Right cardiac atrium (tissue), 5 donors: ENCODE measurements at places on chromosomes 1 and 21.

- DNase-seq, result no peak
These were observed 51.5 kb downstream of the SLC66A1 start for GRCh38 chr1:19363536-19364152.

DNA sequence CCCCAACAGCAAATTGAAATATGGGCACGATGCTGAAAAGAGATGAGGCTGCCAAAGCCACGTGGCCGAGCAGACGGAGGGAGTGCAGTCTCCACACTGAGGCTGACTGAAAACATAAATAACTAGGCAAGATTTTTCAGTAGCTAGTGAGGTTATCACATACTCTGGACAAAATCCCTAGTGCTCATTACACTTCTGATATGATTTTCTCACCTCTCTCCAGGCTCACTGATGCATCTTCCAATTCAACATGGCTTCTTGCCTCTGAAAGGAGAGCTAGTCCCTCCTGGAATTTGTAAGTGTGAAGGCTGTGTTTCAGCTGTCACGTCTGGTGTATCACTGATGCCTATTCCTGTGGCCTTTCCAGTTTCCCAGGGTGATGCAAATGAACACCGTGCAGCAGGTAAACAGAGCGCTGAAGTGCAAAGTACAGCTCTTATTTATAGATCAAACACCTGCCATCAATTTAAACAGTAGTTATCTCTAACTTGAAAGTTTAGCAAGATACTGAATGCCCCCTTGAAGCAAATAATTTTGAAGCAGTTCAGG, 656.1 kb downstream of the KIF26B start:
- no peak for DNase-seq

- DNase-seq, result no peak
These were observed 99.2 kb upstream of the BTG3 start for GRCh38 chr21:17711896-17712295.

DNA sequence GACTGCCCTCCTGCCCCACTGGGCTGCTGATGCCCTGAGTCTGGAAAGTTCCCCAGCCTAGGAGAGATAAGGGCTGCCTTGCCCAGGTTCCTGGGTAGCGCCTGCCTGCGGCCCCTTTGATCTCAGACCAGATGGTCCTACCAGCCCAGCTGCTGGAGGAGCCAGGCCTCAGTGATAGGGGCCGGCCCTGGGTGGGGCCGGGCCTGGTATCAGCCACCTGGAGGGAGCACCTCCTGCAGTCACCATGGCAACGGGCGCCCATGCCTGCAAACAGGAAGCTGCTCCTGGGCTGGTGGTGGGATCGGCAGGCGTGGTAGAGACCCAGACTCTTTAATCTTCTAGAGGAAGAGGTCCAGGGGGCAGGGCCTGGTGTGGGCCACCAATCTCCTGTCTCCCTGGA, 119.7 kb upstream of the WNT4 start:
- no peak for DNase-seq

- no peak for DNase-seq
These were observed 31.5 kb downstream of the RPS6KC1 start for GRCh38 chr1:213082420-213083111.

GRCh38 chr21:40002978-40003377, 135.7 kb downstream of the PCP4 start:
- DNase-seq, result no peak

DNA sequence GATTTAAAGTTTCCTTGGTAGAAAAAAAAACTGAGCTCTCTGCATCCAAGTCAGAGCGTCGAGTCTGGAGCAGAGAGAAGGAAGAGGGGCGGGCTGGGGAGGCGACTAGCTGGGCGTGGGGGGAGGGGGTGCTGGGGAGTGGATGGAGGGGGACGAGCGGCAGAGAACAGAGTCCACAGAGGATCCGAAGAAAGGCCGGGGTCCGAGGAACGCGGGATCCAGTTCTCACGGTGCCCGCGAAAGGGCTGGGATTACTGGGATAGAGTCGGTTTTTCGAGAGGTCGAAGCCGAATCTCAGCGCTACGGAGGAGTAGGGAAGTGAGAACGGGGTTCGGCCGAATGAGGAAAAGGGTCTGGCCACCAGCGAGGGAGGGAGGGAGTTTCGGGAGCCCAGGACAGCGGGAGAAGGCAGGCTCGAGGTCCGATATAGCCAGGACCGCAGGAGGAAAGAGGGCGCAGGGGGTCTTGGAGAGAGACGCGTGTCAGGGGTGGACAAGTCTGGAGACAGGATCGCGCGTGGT, 665 bp downstream of the DAB1 start:
- DNase-seq, result peak; percentile 29

- DNase-seq, result no peak
These were observed 111.7 kb downstream of the NMNAT2 start for GRCh38 chr1:183306317-183307042.

DNA sequence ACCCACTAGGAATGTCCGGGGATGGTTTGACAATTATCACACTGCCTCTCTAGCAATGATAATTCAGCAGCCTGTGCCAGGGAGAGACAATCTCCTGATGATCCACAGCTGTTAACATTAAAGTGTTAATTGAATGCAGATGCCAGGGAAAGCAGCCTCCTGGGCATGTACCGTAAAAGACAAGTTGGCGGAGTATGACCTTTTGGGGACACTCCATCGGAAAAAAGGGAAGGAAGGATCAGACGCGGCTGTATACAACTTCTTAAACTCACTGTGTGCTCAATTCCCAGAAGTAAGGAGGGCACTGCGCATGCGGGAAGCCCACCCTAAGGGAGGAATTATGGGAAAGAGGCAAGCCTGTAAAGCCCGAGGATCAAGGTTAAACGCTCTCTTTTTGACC, 62.6 kb downstream of the MAP3K7CL start:
- peak; percentile 66 for DNase-seq

GRCh38 chr1:151809290-151809984, 4.2 kb upstream of the LINGO4 start:
- no peak for DNase-seq

- DNase-seq, result no peak
These were observed 149.9 kb downstream of the CHRM3 start for GRCh38 chr1:239536165-239536849.

GRCh38 chr1:19164274-19165015, 45.6 kb downstream of the UBR4 start:
- DNase-seq, result no peak

GRCh38 chr1:119974013-119974412, 77.7 kb upstream of the ADAM30 start:
- no peak for DNase-seq

DNA sequence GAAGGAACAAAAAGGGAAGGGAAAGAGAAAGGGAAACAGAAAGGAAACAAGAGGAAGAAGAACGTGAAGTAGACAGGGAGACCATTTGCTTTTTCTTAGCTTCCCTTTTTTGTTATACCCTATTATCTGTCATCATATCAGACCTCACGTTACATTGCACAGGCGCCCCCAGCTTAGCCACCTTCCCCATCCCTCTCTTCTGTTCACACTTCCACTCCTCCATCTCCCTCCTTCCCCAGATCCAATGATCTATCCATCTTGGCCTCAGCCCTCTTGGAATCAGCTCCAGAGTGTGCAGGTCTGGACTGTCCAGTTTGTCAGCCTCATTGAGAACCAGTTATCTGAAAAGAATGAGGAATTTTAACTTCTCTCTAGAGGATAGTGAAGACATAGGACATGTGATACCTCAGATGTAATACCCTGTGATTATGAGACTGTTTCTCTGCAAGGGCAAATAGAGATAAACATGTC, 101.1 kb upstream of the ERRFI1 start:
- no peak for DNase-seq

- DNase-seq, result no peak
These were observed 8.3 kb upstream of the C1orf167 start for GRCh38 chr1:11753555-11754208.

- DNase-seq, result no peak
These were observed 25.6 kb downstream of the CCDC190 start for GRCh38 chr1:162835157-162835899.

DNA sequence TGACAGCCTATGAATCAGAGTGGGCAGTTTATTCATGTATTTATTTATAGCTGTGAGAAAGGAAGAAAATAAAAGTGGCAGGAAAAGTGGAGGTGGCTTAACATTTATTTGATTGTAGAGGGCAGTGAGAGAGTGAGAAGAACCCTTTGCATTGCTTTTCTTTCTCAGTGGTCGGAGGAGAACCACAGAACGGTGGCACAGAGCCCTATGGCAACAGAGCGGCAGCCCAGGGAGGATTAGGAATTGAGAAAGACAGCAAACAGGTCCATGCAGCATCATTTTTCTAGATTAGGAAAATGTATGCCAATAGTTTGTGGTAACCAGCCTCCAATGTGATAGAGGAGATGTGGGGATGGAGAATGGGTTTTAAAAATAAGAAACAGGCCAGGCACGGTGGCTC, 53.1 kb downstream of the NMNAT2 start:
- no peak for DNase-seq

- no peak for DNase-seq
These were observed 13.8 kb downstream of the RASSF5 start for GRCh38 chr1:206521127-206521526.

- DNase-seq, result no peak
These were observed 522.9 kb downstream of the KIF26B start for GRCh38 chr1:245677461-245678240.

DNA sequence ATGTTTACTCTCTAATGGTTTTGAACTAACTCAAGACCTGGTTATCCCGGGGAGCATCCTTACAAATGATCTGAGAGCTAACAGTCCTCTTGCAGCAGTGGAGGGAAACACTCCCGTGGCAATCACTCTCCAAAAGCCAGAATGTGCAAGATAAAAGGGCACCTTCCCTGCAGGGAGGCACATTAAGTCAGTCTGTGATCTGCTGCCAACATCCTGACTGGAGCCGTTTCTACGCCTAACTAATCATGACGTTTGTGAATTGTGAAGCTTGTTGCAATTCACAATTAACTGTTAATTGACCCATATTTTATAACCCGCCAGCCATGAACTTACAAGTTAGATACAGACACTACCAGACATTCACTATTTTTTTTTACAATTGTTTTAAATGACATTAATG, 52.1 kb upstream of the LGALS8 start:
- DNase-seq, result no peak

DNA sequence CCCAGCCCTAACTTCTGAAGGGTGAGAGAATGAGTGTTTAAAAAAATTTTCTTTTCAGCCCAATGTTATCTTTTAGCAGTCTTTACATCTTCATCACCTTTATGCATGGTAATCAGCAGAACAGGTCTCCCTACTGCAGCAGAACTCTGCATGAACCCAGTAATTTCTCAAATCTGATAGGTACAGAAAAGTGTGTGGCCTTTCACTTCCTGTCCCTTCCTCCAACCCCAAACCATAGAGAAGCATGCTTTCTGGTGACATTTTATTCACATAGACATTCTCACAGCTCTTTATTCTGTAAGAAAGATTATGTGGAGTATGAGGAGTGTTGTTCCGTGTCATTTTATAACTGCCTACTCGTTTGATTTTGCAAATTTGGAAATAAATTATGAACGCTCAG, 68.6 kb downstream of the RPAP2 start:
- no peak for DNase-seq

- no peak for DNase-seq
These were observed 195.6 kb downstream of the HMCN1 start for GRCh38 chr1:185929776-185930175.

- no peak for DNase-seq
These were observed 107.3 kb downstream of the CLEC20A start for GRCh38 chr1:178389441-178389840.

DNA sequence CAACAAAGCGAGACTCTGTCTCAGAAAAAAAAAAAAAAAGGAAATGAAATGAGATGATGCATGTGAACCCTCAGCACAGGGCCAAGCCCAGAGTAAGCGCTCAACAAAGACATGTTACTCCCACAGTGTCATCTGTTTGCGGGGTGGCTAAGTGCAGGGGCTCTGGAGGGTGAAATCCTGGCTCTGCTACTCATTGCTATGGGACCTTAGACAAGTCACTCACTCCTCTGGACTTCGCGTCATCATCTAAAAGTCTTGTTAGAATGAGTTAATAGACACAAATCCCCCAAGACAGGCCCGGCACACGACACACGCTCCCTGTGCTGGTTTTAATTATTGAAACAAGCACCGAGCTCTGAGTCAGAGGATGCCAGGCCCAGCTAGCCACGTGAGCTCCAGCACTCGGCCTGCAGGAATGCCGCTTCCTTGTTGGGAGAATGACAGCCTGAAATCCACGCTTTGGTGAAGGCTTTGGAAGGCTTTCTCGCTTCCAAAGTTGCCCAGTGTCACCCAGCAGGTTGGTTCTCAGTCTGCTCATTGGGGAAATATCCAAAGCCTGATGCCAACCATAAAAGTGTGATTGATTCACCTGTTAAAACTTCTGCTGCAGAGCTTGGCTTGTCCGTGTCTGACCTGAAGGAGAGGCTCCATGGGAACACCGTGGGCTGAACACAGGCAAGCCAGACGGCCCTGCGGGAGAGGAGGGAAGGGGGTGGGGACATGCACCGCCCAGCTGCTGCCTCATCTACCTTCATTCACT, 36.7 kb upstream of the TARDBP start:
- no peak for DNase-seq

DNA sequence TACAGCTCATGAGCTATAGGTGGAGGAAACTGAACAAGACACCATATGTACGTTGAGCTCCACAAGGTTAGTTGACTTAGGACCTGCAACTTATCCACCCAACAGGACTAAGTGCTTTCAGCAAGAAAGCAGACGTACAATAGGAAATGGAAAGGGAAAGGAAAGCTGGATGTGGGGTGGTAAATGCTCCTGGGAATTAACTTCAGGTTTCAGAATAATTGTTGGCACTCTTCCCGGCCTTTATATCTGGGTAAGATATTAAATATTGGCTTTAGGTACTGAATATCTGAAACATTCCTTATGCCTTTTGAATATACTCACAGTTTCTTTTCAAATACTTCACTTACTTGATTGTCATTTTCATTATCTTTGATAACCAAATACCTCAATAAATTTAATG, 36.3 kb downstream of the GLMN start:
- no peak for DNase-seq

DNA sequence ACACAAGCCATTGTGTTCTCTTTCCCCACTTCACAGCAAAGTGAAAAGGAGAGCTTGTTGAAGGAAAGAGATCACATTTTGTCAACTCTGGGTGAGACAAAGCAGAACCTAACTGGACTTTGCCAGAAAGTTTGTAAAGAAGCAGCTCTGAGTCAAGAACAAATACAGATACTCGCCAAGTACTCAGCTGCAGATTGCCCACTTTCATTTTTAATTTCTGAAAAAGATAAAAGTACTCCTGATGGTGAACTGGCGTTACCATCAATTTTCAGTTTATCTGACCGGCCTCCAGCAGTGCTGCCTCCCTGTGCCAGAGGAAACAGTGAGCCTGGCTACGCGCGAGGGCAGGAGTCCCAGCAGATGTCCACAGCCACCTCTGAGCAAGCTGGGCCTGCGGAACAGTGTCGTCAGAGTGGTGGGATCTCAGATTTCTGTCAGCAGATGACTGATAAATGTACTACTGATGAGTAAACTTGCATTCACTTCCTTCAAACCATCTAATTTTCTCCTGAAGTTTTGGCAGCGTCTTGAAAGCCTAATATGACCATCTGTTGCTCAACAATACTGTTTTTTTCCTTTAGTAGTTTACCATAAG, 43.7 kb downstream of the BACH1 start:
- DNase-seq, result peak; percentile 81

- no peak for DNase-seq
These were observed 20.7 kb downstream of the AGPAT3 start for GRCh38 chr21:43885721-43886120.

GRCh38 chr1:43437031-43437973, 16.4 kb downstream of the HYI start:
- DNase-seq, result no peak

- DNase-seq, result no peak
These were observed 91.4 kb downstream of the OBSCN start for GRCh38 chr1:228299211-228299610.

GRCh38 chr1:211751438-211751837, 76.0 kb upstream of the NEK2 start:
- no peak for DNase-seq

- no peak for DNase-seq
These were observed 29.8 kb upstream of the RCOR3 start for GRCh38 chr1:211229365-211229759.
